ENCODE measurements at places on chromosomes 12 and 14.

- DNase-seq, result no peak
These were observed 584.5 kb upstream of the TBX3 start for GRCh38 chr12:115268451-115268850.

DNA sequence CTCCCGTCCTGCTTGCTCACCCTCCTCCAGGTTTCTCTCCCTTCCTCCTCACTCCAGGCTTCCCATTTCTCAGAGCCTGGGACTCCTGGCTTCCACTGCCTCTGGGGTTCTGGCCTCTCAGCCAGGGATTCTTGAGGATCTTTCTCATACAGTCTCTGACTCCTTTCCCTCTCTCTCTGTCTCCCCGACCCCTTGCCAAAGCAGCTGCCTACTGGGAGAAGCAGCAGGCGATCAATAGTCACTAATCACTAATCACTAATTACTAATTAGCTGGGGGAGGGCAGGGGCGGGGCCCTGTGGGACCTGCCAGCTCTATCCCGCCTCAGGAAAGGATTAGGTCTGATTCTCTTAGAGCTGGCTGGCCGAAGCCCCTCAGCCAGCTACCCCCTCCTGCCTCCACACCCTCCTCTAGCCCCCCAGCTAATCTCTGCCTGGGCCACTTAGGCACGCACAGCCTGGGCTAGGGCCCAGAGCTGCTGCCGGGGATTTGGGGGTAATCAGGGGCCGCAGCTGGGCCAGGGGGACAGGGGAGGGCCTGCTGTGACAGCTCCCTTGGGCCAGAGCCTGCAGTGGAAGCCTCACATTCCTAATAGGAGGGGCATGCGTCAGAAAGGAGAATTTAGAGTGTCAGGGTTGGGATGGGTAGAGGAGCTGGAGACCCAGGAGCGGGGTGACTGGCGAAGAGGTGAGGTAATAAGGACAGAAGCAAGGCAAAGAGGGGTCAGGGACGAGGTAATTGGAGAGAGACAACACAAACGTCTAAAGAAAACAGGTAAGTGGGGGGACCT lies 2.8 kb downstream of the NXPH4 start:
- no peak for DNase-seq

- no peak for DNase-seq
These were observed 92.8 kb upstream of the ETV6 start for GRCh38 chr12:11556682-11557081.

GRCh38 chr12:111645433-111645832 lies 40.3 kb downstream of the BRAP start:
- DNase-seq, result no peak

- DNase-seq, result no peak
These were observed 583 bp upstream of the LEMD3 start for GRCh38 chr12:65168681-65169319.

- no peak for DNase-seq
These were observed 65.0 kb downstream of the NUMB start for GRCh38 chr14:73393375-73393774.
